ENCODE measurements at places on chromosomes 6 and 20. TPM values are rescaled to one million over a fixed set of nuclear protein-coding genes. Genes with fewer than 3 reads are reported as not detected.

DEFB123 gene
- total RNA-seq: not detected

AVP gene
- total RNA-seq: not detected

FAM184A gene
- 0.22 TPM for total RNA-seq

SDCBP2 gene
- 1.9 TPM for total RNA-seq

TDRD6 gene
- total RNA-seq: 0.17 TPM

PPIL1 gene
- total RNA-seq: 22.4 TPM

MUC21 gene
- total RNA-seq: not detected

HLA-DRA gene
- total RNA-seq: 49.2 TPM

TMEM200A gene
- 0.81 TPM for total RNA-seq

OPRM1 gene
- not detected for total RNA-seq

VGLL2 gene
- 108 TPM for total RNA-seq

HDGFL1 gene
- not detected for total RNA-seq

LRRN4 gene
- total RNA-seq: not detected

GPSM3 gene
- total RNA-seq: 5.1 TPM

OR2H2 gene
- total RNA-seq: not detected

HFE gene
- total RNA-seq: 2.7 TPM

CCN6 gene
- total RNA-seq: not detected

CENPQ gene
- 2.2 TPM for total RNA-seq

PLAGL2 gene
- 4.9 TPM for total RNA-seq

ADGB gene
- not detected for total RNA-seq

WRNIP1 gene
- total RNA-seq: 48.9 TPM

LINC00237 gene
- total RNA-seq: not detected

HLA-DPA1 gene
- 13.8 TPM for total RNA-seq

Measured in psoas muscle (tissue), 8 donors.